SHP77 (cell line): ENCODE measurements at places on chromosomes 3 and 15.

DNA sequence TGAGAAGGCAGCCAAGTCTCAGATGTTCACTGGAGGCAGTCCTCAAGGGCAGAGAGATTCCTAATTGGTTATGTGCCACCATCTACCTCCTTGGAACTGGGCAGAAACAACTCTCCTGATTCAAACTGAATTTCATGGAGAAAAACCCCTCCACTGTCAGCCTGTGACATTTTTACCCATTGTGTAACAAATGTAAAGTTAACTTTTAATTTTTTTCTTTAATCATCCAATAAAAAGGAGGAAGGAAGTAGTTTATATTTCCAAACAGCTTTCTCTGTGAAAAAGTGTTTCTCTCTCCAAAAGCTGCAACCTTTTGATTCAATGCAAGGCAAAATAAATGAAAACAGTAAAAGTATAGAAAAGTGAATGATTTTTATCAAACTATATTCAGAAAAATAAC, 510 bp upstream of the COLQ start:
- no peak for DNase-seq

DNA sequence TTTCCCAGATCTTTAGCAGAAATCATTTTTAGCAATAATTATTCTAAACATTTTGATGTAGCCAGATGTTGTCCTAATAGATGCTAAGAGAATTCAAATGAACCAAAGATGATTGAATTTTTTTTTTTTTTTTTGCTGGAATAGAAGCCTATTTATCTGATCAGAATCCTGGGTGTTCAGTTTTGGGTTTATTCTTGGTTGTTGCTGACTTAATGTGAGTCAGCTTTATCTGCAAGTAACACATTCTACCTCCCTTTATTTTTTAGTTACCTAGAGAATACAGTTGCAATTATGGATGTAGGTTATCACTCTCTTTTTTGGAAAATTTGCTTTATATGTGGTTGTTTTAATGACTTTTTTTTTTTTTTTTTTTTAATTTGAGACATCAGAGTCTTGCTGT, 6.4 kb downstream of the CEP97 start:
- DNase-seq = no peak

- no peak for DNase-seq
Measured at GRCh38 chr15:43242616-43243015, 21.8 kb upstream of the EPB42 start.

- DNase-seq = peak; percentile 78
Measured at GRCh38 chr3:175346573-175347356, 487.6 kb downstream of the NAALADL2 start.
